ENCODE measurements at places on chromosomes 1 and 21.

GRCh38 chr1:238324211-238324864, 433.6 kb upstream of the ZP4 start:
- DNase-seq, result no peak

DNA sequence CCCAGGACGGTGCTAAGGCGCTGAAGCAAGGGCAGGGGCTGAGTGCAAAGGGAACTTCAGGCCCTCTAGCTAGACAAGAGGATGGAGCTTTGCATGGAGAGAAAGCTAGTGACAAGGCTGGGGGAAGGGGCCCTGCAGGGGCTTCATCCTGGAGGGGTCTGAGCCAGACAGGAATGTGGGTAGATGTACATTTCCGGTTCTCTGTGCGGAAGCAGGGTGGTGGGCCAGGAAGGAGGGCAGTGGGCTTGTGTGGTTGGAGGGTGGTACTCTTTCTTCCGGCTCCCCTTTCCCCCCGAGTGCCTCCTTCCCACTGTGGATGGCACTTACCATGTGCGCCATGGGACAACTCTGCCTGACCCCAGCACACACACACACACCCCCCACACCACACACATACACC, 1.5 kb downstream of the KISS1 start:
- no peak for DNase-seq

DNA sequence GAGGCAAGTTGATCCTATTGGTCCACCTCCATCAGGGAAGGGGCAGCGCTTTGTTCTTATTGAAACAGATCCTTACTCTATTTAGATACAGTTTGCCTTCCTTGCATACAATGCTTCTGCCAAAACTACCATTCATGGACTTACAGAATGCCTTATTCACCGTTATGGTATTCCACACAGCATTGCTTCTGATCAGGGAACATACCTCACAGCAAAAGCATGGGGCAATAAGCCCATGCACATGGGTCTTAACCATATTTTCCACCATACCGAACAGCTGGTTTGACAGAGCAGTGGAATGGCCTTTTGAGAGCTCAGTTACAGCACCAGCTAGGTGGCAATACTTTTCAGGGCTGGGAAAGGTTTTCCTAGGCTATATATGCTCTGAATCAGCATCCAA, 544.8 kb upstream of the ADGRL4 start:
- no peak for DNase-seq

- DNase-seq, result no peak
These were observed 25.3 kb downstream of the CTNNBIP1 start for GRCh38 chr1:9884805-9885204.

- DNase-seq, result no peak
These were observed 20.9 kb upstream of the RHBDL2 start for GRCh38 chr1:38962560-38962959.

GRCh38 chr1:93716941-93717368, 35.3 kb upstream of the BCAR3 start:
- DNase-seq, result no peak

GRCh38 chr1:28519946-28520725, 14.3 kb downstream of the RCC1 start:
- no peak for DNase-seq

DNA sequence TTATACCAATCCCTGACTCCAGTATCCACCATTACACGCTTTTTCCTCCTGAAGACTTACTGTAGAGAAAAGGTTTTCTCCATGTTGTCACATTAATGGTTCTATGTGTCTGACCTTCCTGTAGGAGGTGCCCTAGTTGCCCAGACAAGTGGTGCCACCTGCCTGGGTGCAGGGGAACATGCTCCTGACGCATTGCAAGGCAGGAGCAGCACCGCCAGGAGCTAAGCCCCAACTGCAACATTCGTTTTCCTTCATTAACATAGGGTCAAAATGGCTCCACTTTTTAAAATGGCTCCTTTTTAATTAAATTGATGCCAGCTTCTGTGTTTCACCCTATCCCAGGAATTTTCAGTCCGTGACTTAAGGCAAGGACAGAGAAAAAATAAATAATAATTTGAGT, 220.1 kb upstream of the SAMSN1 start:
- no peak for DNase-seq

GRCh38 chr1:54498383-54499096, 49.5 kb upstream of the ACOT11 start:
- DNase-seq, result no peak

Measured in NCI-H1105 (cell line).